CD4-positive, alpha-beta T cell treated with Interleukin-4 for 4 hours (primary cell): ENCODE measurements at places on chromosomes 12 and 14.

DNA sequence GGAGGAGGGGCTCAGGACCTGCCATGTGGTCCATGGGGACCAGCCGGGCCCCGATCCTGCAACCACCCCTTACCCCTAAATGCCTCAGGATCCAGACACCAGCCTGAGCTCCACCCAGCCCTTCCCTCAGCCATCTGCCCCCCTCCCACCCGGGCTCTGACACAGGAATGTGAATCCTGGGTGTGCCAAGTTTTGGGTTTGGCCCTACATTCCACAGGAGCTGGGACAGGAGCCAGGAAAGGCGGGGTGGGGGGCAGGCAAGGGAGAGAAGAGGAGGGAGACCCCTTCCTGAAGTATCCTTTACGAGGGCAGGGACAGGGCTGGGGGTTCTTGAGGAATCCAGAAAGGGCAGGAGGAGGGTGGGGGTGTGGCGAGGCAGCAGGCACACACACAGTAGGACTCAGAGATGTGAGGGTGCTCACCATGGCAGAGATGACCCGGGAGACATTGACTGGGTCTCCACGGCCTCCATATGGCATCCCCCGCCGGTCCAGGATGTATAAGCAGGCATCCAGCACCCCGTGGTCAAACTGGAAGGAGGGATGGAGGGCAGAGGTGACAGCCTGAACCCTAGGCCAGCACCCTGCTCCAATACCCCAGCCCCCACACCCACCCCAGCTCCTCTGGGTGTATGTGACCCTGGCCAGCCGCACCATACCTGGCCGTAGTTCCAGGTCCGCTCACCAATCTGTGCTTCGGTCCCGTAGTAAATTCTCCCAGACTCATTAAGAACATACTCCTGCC is 3.5 kb downstream of the TGM1 start:
- no peak for DNase-seq

DNA sequence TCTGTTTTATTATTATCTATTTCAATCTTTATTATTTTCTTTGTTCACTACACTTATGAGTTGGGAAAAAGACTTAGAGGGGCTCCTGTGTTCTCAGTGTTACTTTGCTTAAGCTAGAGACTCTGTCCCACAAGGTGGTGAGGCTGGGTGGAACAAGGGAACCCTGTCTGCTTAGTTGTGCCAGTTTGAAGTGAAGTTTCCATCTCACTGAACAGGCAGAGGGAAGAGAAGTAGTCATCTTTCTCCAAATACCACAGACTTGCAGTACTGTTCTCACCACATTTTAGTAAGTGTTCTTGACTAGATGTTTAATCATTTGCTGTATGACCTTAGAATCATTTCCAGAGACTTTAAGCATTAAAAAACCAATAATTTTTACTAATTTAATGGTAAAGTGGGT is 195.7 kb upstream of the NEDD1 start:
- DNase-seq: no peak

GRCh38 chr12:113396200-113396599 is 7.5 kb downstream of the SDS start:
- DNase-seq: no peak

GRCh38 chr12:79532907-79533288 is 157.9 kb downstream of the PAWR start:
- DNase-seq: no peak

GRCh38 chr14:91879196-91879595 is 11.9 kb upstream of the TC2N start:
- DNase-seq: no peak

DNA sequence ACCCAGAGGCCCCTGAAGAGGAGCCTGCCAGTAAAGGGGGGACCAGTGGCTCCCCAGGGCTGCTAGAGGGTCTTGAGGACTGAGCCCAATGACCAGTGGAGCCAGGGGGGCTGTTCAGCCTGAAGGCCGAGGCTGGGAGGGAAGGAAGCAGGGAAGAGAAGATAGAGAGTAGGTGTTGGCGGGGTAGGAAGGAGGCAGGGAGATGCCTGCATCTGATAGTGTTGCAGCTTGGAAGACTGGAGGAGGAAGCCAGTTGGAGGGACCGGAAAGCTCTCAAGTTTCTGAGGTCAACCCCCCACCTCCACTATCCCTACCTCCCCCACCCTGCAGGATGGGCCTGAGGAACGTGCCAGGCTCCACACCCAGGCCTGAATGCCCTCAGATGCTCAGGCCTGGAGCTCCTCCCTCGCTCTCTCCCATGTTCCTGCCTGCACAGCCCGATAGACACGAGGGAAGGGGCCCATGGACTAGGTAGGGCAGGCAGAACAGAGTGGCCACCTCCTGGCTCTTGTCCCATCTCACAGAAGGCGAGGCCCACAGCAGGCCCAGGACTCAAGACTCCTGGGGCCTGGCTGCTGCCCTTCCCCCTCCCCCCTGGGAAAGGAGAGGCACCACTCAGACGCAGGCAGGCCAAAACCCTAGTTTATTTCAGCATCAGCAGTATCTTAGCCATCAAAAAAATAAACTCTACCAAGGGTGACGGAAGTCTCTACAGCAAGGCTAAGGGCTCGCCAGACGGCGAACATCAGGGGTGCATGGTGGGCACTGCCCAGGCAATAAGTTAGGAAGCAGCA is 3.4 kb downstream of the CKB start:
- no peak for DNase-seq

- no peak for DNase-seq
These were observed 10.6 kb downstream of the SDS start for GRCh38 chr12:113392988-113393579.

DNA sequence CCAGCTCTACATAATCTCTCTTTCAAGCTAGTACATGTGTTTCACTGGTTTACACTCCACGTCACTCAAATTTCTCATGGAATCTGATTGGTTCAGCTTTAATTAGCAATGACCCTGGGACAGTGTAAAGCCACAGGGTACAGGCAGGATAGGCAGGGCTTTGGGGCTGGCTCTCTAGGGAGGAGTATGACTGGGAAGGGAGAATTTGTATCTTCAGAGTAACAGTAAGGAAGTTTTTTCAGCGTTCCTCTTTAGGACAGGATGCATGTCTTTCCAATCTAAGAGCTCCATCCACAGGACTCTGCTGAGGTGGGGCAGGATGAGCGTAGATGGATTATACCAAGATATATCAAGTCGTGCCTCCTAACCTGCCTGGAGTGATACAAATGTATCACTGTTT is 112.0 kb upstream of the CLEC14A start:
- DNase-seq: no peak

GRCh38 chr14:39318574-39318973 is 84.9 kb downstream of the MIA2 start:
- no peak for DNase-seq

DNA sequence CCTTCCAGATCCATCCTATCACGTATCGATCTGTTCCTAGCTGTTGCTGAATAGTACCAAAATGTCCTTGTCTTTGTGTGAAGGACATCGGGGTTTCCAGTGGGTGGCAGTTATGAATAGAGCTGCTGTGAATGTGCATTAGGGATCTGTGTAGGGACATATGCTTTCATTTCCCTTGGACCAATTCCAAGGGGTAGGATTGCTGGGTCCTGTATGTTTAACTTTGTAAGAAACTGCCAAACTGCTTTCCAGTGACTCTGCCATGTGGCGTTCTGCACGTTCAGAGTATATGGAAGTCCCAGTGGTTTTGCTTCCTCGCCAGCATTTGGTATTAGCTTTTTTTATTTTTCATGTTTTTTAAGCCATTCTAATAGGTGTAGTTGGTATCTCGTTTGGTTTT is 28.6 kb downstream of the PACS2 start:
- no peak for DNase-seq

- DNase-seq: no peak
These were observed 64.9 kb downstream of the PRKCH start for GRCh38 chr14:61386173-61386772.
